Activated gamma-delta T cell (primary cell): ENCODE measurements at places on chromosomes 16 and 17.

DNA sequence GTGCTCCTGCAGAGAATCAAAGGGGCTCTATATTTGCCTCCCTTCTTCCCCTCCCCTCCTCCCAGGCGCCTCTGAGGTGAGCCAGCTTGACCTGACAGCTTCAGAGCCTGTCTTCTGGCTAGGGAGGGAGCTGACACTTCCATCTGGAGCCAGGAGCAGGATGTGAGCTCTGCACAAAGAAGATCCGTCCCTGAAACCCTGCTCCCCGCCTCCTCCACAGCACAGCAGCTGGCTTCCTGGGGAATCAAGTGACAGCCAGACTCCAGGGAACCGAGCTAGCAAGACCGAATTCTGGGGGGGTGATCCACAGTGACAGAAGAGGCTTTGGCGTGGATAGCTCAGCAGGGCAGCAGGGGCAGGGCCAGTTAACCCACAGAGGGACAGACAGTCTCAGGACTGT is 37.2 kb downstream of the CCDC182 start:
- DNase-seq, result no peak

GRCh38 chr17:81396278-81396721 is 1.0 kb downstream of the BAHCC1 start:
- DNase-seq, result no peak

DNA sequence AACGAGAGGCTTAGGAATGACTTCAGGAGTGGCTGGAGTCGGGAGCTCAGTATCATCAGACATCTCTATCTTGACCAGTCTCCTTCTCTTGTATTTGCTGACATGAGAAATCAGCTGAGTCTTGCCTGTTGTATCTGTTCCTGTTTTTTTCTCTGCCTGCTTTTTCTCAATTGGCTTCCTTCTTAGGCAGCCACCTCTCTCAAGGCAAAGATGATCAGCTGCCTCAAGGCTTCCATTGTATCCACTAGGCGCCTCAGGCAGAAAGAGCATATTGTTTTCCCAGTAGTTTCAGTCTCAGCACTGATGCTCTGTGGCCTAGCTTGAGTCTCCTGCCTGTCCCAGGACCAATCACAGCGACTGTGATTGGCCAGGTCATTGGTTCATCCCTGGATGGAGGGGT is 306.2 kb downstream of the CPPED1 start:
- DNase-seq, result no peak

DNA sequence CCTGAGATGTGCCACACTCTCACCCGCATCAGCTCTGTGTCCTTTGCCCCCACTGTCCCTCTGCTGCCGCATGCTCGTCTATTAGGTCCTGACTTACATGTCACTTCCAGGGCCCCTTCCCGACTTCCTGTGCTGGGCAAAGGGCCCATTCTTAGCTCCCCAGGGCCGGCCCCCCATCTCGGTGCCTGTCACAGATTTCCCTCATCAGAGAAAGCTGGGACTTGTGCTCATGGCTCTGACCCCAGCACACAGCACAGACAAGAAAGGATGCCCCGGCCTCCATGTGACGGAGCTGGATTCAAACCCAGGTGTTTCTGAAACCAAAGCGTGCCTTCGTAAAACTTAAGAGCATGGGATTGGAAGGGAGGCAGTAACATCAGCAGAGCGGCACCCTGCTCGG is 5.9 kb upstream of the MAPK7 start:
- DNase-seq, result no peak

DNA sequence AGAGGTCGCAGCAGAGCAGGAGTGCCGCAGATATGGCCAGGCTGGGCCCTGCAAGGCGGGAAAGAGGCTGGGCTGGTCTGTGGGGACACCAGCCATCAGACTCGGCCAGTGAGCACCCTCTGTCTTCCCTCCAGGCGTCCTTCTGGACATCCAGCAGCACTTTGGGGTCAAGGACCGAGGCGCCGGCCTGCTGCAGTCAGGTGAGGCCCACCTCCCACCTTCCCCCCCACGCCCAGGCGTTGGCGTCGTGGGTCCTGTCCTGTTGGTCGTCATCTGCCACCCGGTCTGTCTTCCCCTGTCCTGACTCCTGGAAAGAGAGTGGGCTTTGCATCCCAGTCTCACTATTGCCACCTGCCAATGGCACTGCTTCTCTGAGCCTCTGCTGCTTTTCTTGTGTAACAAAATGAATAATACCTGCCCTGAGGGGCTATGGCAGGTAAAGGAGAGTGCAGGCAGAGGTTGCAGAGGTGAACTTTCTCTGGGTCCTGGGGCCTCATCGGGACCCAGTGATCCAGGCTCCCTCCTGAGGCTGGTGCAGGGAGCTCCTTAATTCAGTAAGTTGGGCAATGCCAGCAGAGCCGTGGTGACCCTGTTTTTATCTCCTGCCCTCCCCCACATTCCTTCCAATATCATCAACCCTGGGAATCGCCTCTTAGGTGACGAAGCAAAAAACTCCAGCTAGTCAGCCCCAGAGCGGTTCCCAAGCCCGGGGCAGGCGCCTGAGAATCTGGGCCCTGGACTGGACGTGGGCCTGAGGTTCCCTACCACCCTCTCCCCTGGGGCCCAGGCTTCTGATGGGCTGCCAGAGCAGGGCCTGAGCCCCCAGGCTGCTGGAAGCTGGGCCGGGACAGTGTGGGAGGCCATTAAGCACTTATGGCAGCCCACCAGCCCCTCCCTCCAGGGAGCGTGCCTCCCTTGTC is 14.7 kb downstream of the SPNS2 start:
- no peak for DNase-seq

DNA sequence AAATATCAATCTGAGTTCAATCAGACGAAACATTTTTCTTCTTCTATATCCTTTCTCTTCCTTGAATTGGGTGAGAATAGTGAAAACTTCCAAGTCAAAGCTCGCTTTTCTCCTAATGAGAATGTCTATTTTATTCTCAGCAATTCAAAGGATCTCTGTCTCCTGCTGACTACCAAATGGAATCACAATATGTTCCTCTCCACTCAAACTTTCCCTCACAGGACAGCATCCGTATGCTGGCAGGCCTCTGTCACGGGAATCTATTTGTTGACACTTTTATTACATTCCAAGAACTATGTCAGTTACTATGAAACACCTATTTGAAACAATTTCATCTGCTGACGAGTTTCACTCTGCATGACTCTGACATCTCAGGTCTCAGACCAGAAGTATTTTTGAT is 1196.6 kb downstream of the CDH11 start:
- no peak for DNase-seq

DNA sequence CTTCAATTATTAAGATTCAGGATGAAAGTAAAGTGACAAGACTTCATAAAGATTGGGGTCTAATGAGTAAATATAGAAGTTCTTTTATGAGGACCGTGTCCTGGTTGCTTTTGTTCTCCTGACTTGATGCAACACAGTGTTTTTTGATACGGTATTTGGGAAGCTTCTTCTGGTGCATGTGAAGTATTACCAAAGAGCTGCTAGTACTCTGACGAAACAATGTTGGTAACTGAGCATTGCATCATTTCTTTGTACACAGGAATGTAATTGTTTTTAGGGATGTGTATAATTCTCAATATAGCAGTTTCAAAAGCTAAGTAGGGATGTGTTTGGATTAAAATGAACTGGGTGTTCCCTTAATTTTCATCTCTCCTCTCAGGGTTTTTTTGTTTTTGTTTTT is 15.9 kb downstream of the KPNB1 start:
- DNase-seq, result no peak

GRCh38 chr17:64225410-64225809 is 37.6 kb downstream of the TEX2 start:
- DNase-seq, result no peak

DNA sequence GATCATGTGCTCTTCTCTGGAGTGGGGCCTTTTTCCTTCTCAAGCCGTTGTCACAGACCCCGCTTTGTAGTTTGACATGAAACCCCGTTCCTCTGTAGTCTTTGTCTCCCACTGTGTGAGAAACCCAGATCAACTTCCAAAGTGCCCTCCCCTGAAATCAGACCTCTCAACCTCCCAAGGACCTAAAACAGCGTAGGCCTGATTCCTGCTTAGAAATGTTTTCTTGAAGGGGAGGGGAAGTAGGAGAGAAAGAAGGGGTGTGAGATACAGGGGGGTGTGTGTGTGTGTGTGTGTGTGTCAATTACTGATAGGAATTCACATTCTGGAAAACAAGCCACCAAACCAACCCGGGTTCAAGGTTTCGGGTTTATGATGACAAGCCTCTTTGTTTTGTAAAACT is 1.4 kb downstream of the UBE2O start:
- no peak for DNase-seq

DNA sequence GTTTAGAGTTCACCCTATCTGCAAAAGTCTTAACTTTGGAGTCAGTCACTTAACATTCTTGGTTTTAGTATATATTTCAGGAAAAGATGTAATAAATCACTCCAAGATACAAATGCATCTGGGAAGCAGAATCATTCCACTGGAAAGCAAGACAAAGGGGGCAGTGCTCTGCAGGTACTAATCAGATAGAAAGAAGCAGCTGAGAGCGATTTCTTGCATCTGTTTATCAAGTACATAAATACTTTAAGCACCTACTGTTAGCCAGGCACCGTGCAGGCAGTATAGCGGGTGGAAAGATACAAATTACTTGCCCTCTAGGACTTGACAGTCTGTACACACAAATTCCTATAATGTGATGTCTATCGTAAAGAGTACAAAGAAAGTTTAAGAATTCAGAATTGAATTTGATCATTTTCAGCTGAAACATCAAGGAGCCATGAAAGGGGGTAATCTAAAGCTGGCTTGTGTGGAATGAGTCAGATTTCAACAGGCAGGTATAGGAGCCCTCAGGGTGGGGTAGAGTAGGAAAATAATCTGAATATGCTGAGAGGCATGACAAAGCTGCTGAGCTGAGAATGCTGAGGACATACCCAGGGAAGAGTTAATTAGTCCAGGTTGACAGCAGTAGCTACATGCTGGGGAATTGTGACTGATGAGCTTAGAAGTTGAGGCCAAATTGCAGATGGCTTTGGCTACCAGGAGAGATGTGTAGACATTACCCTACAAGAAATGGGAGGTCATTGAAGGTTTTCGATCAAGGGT is 110.2 kb downstream of the CA10 start:
- DNase-seq, result no peak

DNA sequence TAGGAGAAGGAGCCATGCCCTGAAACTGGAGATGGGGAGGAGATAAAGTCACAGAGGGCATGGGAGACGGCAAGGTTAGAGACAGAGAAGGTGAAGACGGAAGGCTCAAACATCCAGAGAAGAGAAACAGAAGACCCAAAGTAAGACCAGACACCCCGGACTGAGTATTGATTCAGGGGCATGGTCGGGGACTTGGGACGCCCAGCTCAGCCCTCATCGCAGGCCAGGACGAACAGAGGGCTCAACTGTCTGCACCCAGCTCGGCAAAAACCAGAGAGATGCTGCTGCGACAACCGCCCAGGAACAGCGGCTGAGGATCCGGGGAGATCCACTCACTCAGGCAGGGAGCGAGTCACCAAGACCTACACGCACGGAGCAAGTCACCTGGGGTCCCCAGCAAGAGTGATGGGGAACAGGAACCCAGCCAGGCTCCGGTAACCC is 999 bp downstream of the XYLT1 start:
- no peak for DNase-seq

DNA sequence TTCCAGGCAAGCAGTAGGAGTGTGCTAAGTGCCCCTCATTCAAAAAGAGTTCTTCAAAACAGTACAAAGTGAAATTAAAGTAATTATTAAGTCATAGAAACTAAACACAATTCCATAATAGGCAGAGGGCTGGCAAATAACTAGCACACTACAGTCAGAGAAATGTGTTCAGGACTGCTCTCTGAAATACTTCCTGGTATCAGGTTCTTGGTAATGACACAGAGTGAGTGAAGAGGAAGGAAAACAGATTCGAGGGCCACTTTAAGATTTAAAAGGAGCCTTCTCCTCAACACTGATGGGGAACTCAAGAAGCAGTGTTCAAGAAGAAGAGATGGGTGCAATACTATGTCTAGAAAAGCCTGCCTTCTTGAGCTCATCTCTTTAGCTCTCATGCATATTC is 139.2 kb downstream of the TOX3 start:
- no peak for DNase-seq

DNA sequence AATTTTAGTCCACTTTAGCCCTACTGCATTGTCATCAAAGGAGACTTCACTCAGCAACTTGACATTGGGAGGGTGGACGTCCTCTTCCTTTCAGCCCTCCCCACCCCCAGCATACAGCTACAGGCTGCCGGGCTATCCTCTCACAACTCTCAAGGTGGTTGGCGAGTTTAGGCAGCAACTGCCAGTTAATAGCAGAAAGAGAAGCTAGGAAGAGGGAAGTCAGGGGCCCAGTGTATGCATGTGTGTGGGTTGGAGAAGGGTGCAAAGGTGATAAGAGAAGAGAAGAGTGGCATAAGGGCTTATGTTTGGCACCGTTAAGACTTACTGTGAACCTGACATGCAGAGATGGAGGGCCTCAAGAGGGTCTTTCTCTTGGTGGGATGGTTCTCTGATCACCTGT is 31.8 kb downstream of the CCL4 start:
- DNase-seq, result no peak

DNA sequence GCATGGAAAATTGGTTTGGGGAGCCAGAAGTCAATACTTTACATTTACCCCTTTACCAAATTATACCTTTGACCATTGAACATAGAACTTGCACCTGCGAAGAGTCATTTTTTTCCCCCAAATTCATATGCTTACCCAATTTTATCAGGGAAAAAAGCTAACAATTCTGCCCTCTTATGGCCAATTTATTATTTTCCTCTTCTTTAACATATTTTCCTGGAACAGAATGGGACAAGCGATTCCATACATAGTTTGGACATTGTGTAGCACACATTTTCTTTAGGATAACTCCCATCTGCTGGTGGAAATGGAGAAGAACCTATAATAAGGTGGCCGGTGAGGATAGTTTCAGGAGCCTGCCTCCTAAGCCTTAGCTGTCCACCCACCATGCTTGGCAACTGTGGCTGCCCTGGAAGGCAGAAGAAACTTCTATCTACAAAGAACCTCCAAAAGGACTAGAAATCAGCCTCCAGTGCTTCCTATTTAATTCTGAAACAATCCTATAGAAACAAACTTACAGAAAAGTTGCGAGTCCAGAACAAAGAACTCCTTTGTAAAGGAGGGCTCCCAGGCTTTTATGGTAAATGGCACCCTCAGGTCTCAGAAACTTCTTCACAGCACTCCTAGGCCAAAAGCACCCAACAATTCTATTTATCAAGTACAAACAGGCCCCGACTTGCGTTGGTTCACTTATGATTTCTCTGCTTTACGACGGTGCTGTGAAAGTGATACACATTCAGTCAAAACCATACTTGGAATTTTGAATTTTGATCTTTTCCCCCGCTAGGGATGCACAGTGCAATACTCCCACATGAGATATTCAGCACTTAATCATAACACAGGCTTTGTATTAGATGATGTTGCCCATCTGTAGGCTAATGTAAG is 64.1 kb upstream of the CACNG4 start:
- DNase-seq, result no peak

GRCh38 chr17:79752175-79752574 is 21.4 kb downstream of the ENPP7 start:
- DNase-seq, result no peak
